ENCODE measurements at places on chromosomes 2 and 18. TPM values are rescaled to one million over a fixed set of nuclear protein-coding genes. Genes with fewer than 3 reads are reported as not detected.

The SLC25A52 gene
- not detected for total RNA-seq

The FLACC1 gene
- 7.5 TPM for total RNA-seq

The CYP27A1 gene
- total RNA-seq = 23.4 TPM

The LAMA3 gene
- total RNA-seq = 6.4 TPM

The SCN9A gene
- 1.1 TPM for total RNA-seq

The MC4R gene
- total RNA-seq = not detected

The ANTXR1 gene
- 52.2 TPM for total RNA-seq

The KIF5C gene
- 2.2 TPM for total RNA-seq

The PER2 gene
- total RNA-seq = 9.4 TPM

The SH3RF3 gene
- total RNA-seq = 8.0 TPM

The CRYGA gene
- total RNA-seq = not detected

The GNLY gene
- total RNA-seq = 1.4 TPM

The GREB1 gene
- total RNA-seq = 7.6 TPM

The KCNG3 gene
- not detected for total RNA-seq

The NPPC gene
- 0.82 TPM for total RNA-seq

The SPATA3 gene
- total RNA-seq = not detected

The SP140 gene
- total RNA-seq = 0.26 TPM

The MEP1B gene
- total RNA-seq = not detected

The HRH4 gene
- total RNA-seq = not detected

The LYPD1 gene
- total RNA-seq = 0.22 TPM

The POTEI gene
- total RNA-seq = not detected

The SCTR gene
- total RNA-seq = not detected

The MTX2 gene
- 36.7 TPM for total RNA-seq

The TRAF3IP1 gene
- 5.8 TPM for total RNA-seq

The ATP6V1B1 gene
- not detected for total RNA-seq

The ARID5A gene
- 17.1 TPM for total RNA-seq

The RAB6D gene
- total RNA-seq = not detected

The ABHD1 gene
- 0.90 TPM for total RNA-seq

The FER1L5 gene
- total RNA-seq = not detected

The CNGA3 gene
- not detected for total RNA-seq

The VIL1 gene
- not detected for total RNA-seq

The PSMD14 gene
- 33.3 TPM for total RNA-seq

The WNT6 gene
- 2.4 TPM for total RNA-seq

The KLHL30 gene
- 24.9 TPM for total RNA-seq

The LAMA1 gene
- 1.1 TPM for total RNA-seq

The STON1 gene
- total RNA-seq = 15.9 TPM

The ITGB6 gene
- 0.30 TPM for total RNA-seq

The SPHKAP gene
- 75.5 TPM for total RNA-seq

The RNU2-63P gene
- total RNA-seq = not detected

The PDCD1 gene
- 17.5 TPM for total RNA-seq

The MATN3 gene
- total RNA-seq = not detected

The FEV gene
- not detected for total RNA-seq

The TCF23 gene
- not detected for total RNA-seq

The BOLL gene
- total RNA-seq = not detected

The STARD6 gene
- not detected for total RNA-seq

The MGAT4A gene
- 37.4 TPM for total RNA-seq

The ZNF892 gene
- total RNA-seq = 3.2 TPM

The CTIF gene
- 30.6 TPM for total RNA-seq

The CABYR gene
- 0.41 TPM for total RNA-seq

The KCTD1 gene
- 44.4 TPM for total RNA-seq

The PRKAG3 gene
- not detected for total RNA-seq

The EVX2 gene
- not detected for total RNA-seq

The CXCR1 gene
- total RNA-seq = 0.51 TPM

The CHRNG gene
- not detected for total RNA-seq

The QPCT gene
- 1.1 TPM for total RNA-seq
